ENCODE measurements at places on chromosomes 3 and 15.

DNA sequence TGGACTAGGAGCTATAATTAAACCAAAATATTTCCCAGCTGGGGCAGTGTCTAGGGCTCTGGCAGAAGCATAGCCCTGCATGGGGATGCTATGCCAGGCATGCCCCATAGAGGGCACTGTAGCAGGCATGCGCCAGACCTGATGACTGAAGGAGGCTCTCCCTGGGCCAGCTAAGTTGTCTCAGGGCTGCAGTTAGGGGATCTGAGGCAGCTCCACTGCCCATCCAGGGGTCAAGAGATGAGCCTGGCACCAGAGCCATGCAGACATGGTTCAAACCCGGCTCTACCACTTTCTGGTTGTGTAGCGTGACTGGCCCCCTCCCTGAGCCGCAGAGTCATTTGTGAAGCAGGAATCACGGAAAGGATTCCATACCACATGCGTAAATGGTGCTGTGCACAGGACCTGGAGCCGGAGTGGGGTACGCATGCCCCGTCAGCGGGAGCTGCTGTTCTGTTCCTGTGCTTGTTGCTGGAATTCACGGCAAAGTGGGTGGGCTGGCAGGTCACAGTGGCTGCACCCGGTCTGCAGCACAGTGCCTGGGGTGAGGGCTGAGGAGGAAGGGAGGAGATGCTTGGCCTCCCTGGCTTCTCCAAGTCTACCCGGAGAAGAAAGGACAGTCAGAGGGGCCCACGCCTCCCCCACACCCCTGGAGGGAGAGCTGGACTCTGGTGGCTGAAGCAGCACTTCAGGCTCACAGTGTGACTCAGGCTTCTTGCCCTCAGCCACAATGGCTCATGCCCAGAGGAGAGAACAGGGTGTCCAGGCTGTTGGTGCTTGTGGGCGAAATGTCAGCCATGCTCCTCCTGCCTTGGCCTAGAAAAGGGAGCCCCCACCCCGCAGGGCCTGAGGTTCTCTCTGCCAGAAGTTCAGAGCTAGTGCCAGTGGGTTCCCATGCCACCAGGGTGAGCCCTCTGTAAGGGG is 43.1 kb downstream of the DNASE1L3 start:
- peak; percentile 83 for DNase-seq

- no peak for DNase-seq
These were observed 23.7 kb downstream of the SH3GL3 start for GRCh38 chr15:83470887-83471286.

- no peak for DNase-seq
These were observed 48.0 kb upstream of the SLCO2A1 start for GRCh38 chr3:134077649-134078161.

DNA sequence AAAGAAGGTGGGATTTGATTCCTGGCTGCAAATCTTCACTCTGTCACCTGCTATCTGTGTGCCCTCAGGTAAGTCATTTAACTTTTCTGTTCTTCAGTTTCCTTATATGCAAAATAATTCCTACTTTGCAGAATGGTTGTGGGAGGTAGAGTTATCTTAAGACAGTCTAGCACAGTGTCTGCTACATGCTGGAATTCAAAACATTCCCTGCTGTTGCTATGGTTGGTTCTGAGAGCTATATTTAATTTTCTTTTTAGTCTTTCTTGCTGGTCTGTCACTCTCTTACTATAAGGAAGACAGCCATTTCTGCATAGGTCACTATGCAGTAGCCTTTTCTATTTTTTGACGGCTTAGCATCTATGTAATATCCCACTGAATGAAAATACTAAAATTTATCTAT is 4.0 kb upstream of the ADPGK start:
- DNase-seq = no peak

DNA sequence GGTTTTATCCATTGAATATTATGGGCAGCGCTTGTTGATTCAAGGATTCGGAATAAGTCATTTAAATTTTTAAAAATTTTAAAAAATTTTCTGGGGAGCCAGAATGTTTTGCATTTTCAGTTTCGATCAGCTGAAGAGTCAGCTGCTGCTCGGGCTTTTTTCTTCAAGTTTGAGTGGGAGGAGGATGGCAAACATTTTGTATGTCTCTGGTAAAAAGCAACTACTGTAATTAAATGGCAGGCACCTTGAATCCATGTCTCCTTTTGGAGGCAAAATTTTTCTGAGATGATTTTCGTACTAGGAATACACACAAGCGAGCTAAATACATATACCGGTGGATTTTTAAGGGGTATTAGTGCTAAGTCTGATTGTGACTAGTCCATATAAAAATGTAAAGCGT is 612 bp downstream of the C3orf38 start:
- DNase-seq = no peak

GRCh38 chr3:118742760-118743159 is 291.9 kb downstream of the IGSF11 start:
- DNase-seq = no peak

DNA sequence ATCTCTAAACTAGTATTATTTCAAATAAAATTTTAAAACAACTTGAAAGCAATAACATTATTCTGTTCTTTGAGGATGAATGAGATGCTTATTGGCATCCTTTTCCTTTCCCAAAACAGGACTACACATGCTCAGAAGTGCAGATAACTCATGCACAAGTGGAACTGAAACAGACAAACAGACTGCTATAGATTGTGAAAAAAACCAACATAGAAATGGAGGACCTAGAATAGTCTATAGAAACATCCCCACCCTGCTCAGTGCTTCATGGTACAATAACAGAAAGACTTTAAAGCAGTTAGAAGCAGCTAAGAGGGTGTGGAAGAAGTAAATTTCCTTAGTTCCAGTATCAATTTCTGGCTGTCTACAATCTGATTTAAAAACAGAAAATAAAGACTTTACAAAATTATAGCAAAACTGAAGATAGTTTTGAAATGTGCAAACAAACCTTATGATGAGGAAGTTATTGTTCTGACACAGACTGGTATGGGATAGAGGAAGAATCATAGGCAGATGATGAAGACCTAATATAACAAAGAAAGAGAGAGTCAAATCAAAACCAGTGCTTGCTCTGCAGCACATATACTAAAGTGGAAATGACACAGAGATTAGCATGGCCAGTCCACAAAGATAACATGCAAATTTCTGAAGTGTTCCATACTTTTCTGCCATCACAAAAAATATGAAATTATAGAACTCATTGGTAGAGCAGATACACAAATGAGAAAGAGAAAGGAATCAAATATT is 1025.4 kb downstream of the SQOR start:
- DNase-seq = no peak

- peak; percentile 73 for DNase-seq
These were observed 750 bp downstream of the SLC33A1 start for GRCh38 chr3:155853214-155854140.

DNA sequence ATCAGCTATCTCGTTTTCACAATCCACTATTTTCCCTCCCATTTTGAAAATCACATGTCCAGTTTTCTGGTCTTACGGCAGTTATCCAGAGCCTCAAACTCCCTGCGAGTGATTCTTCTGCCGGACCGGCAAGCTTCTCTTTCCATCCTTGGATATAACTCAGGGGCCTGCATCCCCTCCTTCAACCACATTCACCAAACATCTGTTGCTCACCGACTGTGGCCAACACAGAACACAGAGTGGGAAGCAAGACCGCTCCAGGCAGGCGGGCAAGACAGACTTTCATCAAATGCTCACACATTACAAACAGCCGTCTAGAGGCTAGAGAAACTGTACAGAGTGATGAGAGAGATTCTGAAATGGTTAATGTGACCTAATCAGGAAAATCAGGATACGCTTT is 7.6 kb upstream of the SLC12A8 start:
- DNase-seq = no peak

GRCh38 chr3:88291486-88291885 is 141.7 kb downstream of the C3orf38 start:
- no peak for DNase-seq

- no peak for DNase-seq
These were observed 31.6 kb downstream of the BTD start for GRCh38 chr3:15633159-15633558.

GRCh38 chr3:94522488-94522887 is 459.6 kb downstream of the NSUN3 start:
- DNase-seq = no peak

DNA sequence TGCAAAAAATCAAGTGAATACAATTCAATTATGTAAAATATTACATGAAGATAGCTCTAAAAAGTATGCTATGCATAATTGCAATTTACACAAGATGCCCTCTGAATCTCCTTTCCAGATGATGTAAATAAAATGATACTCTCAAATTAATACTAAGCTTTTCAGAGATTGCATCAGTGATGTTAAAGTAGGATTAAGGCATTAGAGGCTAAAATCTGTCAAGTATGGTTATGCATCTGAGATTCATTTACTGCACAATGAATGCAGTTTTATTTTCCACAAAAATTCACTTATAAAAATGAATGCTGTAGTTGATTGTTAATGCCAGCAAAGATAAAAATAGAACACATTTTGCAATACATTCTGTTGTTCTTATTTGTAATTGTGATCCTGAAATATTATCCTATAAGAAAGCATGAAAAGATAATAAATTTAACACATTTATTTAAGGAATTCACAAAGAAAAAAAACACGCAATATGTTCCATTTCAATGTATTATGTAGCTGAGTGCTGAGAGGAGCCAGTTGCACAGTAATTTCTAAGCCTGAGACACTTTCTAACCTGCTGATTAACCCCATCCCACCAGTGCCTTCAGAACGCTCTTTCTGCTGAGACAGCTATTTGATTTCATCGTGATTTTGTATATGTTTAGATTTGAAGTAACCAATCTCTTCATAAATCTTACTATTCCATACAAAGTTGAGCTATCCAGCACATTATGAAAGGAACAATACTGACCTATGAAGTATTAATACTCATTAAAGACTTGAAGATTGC is 224.4 kb downstream of the CADM2 start:
- DNase-seq = no peak

GRCh38 chr3:55818485-55818884 is 331.4 kb upstream of the WNT5A start:
- no peak for DNase-seq

DNA sequence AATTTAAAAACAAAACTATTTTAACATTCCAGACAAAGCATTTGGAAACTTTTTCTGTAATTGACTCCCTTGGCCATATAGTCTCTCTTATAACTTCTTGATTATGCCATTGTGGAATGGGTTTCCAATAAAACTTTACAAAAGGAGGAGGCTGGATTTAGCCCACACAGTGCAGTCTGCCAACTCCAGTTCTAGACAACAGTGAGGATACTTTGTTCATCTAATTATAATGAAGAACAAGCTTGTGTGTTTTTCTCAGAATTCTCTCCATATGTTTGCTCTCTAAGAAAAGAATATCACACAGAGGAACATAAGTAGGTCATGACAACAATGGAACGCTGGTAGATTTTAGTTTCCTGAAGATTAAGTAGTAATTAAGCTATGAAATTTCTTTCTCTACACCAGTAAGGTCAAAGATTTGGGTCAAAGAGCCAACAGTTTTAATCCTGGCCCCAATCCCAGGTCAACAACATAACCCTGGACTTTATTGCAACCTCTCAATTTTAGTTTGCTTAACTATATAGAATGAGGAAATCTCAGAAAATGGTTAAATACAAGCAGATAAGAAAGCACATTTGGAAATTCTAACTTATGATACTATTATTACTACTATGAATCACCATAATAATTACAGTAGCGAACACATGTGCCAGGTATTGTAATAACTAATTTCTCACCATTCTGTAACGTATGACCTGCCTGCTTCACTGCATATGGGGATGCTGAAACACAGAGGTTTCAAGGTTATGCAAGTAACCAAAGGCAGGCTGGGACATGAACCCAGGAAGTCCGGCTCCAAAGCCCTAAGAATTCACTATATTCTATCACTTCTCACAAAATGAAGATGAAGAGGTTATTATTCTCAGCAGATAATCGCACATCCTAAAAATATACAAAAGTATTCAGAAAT is 65.7 kb downstream of the TJP1 start:
- no peak for DNase-seq

DNA sequence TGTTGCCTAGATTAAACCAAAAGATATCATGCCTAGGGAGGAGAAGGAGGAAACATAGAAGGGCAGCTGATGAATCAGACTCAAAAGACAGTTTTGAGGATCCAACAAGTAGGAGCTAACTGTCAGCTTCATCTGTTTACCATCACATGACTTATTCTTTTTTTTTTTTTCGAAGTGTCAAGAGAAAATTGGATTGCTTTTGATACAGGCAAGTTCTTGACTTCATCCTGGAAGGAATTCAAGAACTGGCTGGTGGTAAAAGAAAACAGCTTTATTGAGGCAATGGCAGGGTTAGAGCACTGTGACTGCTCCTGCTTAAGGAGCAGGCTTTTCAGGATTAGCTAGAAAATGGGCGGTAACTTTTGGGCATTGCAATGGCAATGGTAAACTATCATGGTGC is 227.5 kb upstream of the KCNMB2 start:
- DNase-seq = no peak

GRCh38 chr3:78809966-78810365 is 957.8 kb downstream of the ROBO1 start:
- no peak for DNase-seq

DNA sequence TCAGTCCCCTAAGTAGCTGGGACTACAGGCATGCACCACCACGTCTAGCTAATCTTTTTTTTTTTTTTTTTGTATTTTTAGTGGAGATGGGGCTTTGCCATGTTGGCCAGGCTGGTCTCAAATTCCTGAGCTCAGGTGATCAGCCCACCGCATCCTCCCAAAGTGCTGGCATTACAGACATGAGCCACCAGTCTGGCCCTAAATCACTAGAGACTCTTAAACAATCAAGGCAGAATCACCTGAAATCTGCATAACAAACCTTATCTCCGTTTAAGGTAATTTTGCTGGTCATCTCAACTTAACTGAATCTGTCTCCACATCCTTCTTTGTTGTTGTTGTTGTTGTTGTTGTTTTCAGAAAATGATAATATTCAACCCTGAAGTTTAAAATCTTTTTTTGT is 5.6 kb upstream of the TRMT10C start:
- no peak for DNase-seq

DNA sequence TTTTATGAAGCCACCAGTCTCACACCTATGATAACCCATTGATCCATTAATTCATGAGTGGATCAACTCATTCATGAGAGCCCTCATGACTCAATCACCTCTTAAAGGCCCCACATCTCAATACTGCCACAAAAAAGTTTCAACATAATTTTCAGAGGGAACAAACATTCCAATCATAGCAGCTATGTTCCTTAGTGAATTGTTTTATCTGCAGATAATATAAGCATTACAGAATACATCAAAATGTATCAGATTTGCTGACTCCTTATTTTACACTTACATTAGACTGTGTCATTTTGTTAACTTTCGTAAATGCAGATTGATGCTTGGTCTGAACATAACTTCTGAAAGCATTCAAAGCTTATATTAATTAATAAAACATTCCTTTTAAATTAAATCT is 155.3 kb upstream of the MBNL1 start:
- DNase-seq = no peak

All from sciatic nerve (tissue), 2 donors.